ENCODE measurements at places on chromosomes 6 and 20.

GRCh38 chr20:4708856-4709255 lies 12.9 kb upstream of the PRND start:
- no peak for DNase-seq

DNA sequence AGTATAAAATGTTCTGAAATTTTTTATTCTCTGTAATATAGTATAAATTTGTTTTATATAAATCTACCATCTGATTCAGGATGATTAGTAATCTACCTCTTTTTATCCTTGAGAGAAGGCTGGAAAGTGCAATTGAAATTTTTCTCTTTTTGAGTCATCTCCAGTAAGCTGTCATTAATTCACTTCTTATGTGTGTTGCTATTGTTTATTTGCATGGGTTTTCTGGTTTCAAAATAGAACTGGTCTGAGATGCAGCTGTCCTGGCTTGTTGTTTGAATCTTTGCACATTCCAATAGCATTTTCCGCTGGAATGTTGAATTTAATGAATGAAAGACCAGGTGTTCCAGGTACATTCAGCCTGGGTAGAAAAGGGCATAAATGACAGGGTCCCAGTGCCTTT lies 24.3 kb upstream of the TAB2 start:
- no peak for DNase-seq

- no peak for DNase-seq
Measured at GRCh38 chr6:147839708-147840610, 331.5 kb downstream of the SAMD5 start.

- no peak for DNase-seq
Measured at GRCh38 chr6:34295721-34296120, 46.9 kb upstream of the SMIM29 start.

- no peak for DNase-seq
Measured at GRCh38 chr20:38889792-38890496, 36.3 kb upstream of the FAM83D start.

- no peak for DNase-seq
Measured at GRCh38 chr6:115932481-115932880, 128.2 kb downstream of the FRK start.

DNA sequence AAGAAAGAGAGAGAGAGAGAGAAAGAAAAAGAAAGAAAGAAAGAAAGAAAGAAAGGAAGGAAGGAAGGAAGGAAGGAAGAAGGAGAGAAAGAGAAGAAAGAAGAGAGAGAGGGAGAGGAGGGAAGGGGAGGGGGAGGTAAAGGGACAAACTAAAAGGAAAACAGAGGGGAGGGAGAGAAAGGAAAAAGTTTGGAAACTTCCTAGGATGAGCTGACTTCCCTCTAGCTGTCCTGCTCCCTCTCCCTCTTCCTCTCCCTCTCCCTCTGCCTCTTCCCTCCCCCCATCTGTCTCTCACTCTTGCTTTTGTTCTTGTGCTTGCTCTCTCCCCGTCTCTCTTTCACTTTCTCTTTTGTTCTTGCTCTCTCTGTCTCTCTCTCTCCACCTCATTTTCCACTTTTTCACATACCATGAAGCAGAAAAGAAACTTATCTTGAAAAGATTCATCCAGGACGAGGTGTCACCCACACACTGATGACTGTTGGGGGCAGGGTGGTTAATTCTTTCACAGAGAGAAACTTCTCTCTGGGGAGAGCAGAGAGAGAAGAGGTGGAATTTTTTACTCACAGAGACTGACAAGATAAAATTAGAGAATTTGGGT lies 56.4 kb upstream of the DUSP22 start:
- peak; percentile 72 for DNase-seq

DNA sequence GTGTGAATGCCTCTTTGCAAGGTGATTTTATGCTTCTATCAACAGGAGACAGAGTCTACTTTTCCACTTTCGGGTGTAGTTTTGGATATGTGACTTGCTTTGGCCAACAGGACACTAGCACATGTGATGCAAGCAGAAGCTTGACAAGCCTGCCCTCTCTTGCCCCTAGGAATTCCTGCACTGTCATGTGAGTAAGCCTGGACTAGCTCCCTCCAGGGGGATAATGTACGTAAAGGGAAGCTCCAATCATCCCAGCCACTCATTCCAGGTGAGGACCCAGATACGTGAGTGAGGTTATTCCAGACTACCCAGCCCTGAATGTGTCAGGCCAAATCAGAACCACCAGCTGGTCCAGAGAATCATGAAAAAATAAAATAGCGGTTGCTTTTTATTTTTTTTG lies 33.3 kb downstream of the BEND3 start:
- no peak for DNase-seq

- DNase-seq: no peak
Measured at GRCh38 chr6:54981647-54982046, 135.1 kb downstream of the FAM83B start.

DNA sequence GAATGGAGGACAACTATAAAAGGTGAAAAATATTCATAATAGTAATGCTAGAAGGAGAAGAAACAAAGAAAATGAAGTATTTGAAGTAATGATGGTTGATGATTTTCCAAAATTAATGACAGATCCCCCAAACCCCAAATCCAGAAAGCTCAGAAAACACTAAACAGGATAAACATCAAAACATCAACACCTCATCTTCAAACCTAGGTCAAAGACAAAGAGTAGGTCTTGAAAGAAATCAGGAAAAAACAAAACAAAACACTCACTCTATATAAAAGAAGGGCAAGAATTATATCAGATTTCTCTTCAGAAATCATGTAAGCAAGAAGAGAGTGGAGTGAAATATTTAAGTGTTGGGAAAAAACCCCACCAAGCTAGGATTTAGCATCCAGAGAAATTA lies 38.7 kb downstream of the RANBP9 start:
- no peak for DNase-seq
